ENCODE measurements at places on chromosomes 13 and 19.

- no peak for DNase-seq
Observed at GRCh38 chr19:58474997-58475713, 997 bp upstream of the ZNF446 start.

DNA sequence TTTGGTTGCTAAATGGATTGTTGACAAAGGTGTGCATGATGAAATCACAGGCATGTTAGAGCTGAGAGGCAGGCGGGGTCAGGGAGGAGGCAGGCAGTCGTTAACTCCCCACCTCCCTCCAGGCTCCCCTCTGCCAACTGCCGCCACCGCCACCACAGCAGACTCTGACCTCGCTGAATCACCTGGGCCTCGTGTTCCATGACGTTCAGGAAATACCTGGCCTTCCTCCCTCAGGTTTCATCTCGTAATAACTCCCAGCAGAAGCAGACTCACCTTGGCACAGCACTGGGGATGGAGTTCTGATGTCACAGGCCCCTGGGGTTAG is 198.5 kb downstream of the KATNAL1 start:
- DNase-seq: no peak

DNA sequence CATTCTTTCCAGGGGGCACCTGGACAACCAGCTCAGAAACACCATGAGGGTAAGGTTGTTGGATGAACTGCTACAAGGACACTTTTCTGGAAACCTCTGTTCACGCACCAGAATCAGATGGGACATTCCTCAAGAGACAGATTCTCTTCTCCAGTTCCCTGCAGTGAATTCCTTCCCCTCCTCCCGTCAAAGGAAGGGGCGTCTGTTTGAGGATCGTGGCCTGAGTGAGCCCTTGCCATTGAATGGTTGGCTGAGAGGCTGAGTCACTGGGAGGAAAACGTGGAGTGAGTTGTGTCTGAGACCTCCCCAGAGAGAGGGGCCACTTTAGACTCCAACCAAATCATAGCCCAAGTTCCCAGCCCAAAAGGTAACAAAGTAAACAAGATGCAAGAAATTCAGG is 79.4 kb upstream of the ZNF507 start:
- DNase-seq: no peak

DNA sequence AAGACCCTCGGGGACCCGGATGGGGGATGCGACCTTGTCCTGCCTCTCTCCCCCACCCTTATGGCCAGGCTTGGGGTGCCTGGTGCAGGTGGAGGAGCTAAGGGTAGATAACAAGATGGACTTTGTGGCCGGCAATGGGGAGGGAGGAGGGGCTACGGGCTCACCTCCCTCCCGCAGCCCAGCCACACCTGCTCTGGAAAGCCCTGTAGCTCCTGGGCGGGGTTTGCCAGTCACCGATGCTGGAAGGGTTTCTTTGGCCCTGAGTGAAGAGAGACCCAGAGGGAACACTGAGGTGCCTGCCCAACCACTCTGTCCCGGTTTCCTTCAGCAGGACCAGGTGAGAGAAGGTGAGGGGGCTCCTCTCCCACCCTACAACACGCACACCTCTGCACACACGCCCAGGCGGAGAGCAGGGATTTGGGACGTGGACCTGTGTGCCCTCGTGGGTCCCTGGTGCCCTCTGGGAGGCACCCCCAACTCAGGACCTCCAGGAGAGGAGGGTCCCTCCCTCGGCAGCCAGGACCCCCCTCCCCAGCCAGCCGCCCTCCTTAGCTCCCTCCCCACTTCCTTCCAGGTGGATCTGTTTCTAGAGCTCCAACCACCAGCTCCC is at the start of gene FUT2:
TSS of gene FUT2 (plus strand) at position 229 of the 610 bp plus-strand sequence. CDS start 6,986 bp downstream, outside the sequence.
- DNase-seq: no peak

DNA sequence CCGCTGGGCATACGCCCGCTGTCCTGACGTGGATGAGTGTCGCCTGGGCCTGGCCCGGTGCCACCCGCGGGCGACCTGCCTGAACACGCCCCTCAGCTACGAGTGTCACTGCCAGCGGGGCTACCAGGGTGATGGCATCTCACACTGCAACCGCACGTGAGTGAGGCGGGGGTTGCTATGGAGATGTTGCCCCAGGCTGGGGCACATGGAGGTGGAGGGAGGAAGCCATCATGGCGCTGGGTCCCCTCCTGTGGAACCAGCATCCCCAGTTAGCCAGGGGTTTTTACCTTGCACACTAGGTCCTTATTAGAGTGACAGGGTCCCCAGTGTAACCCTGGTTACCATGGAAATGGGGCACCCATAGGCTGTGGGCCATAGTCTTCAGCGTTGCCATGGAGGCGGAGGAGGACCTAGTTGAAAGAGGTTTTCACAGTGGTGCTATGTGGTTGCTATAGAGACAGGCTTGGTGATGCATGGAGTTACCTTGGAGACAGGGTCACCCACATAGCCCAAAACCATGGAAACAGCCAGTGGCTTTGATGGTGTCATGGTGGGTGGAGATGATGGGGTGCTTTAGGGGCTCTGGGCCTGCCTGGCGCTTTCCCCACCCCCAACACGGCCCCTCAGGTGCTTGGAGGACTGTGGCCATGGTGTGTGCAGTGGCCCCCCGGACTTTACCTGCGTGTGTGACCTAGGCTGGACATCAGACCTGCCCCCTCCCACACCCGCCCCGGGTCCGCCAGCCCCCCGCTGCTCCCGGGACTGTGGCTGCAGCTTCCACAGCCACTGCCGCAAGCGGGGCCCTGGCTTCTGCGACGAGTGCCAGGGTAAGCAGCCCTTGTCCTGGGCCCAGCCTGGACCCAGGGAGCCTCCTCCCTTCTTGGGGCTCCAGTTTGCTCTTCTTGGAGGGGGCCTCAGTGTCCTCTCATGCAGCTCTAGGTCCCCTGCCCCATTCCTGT is 27.1 kb downstream of the MEGF8 start:
- no peak for DNase-seq

DNA sequence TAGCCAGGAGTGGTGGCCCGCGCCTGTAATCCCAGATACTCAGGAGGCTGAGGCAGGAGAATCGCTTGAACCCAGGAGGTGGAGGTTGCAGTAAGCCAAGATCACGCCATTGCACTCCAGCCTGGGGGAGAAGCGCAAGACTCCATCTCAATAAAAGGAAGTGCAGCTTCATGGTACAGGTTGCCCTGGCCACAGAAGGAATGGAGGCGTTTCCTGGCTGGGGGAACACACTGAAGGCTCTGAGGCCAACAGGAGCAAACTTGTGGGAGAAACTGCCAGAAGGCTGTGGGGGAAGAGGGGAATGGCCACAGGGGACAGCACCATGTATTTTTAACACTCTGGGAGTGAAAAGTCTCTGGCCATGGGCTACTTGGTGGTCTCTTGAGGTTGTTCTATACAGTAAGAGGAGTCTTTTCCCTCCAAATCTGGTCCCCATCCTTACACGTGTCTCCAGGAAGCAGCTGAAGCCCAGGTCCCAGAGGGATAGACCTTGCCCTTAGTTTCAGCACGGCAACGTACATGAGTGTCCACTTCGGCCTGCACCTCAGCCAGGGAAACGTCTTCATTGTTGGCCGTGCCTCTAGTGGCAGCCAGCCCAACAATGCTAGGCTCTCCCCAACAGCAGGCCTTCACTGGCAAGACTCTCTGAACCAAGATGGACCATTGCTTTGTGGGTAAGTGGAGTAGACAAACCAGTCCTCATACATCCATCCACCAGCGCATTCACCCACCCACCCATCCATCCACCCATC is 7.4 kb downstream of the MICOS13 start:
- no peak for DNase-seq

- DNase-seq: no peak
Observed at GRCh38 chr13:98707281-98707999, 45.0 kb downstream of the SLC15A1 start.

DNA sequence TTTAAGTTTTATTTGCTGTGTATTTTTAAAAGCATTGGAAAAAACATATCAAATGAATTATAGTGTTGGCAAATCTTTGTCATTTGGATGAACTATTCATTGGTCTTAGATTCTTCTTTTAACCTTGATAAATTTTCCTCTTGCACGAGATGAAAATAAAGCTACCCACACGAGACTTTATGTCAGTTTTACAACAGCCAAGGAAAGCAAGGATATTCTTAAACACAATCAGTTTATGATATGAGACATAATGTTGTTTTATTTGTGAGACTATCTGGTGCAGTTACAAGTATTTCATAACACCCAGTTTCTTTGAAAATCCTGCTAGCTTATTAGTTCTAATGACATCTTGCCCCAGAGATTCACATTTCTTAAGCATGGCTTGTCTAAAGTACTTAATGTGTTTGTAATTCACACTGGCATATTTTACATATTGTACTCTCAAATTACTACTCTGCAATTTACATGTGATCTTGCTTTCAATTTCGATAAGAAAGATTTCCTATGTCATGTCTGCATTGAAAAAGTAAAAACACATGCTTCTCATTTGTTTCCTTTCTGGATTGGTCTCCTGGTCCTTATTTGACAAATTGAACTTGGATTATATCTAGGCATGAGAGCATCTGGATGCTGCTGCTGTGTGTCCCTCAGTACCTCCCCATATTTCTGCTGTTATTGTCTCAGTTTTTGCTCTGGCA is 955.5 kb upstream of the PCDH9 start:
- DNase-seq: no peak

DNA sequence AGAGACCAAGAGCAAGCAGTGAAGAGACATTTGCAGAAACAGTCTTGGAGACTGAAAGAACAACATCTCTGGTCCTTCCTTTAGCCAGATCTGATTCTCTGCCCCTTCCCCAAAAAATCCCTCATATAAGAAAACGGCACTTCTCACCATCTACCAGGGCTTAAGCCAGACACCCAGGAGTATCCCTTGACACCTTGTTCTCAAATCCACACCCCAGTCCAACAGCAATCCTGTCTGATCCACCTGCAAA is 1.7 kb upstream of the PLEKHG2 start:
- DNase-seq: no peak

DNA sequence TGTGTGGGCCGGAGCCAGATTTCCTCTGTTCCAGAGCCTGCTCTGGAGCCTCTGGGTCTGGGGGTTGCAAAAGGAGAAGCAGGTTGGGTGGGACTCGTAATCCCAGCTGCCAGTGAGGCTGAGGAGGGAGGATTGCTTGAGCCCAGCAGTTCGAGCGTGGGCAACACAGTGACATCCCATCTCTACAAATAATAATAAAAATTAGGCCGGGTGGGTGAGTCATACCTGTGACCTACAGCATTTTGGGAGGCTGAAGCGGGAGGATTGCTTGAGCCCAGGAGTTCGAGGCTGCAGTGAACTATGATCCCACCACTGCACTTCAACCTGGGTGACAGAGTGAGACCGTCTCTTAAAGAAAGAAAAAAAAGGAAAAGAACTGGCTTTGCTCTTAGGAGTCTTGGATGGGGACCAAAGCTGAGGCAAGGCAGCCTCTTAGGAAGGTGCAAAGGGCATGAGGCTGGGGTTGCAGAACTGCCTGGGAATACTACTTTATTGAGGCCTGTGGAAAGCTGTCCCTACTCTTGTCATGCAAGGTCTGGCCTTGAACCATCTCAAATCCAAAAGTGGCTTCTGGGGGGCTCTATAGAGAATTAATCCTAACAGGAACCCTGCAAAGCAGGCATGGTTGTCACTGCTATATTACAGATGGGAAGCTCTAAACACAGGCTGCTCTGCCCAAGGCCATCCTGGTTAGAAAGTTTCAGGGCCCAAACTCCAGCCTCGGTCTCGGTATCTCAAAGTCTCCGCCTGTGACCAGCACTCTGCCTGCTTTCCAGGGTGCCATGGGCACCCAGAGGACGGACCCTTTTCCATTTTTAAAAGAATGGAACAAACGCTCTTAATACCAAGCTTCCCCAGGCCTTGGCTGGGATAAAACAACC is 880 bp upstream of the C19orf12 start:
- no peak for DNase-seq

- DNase-seq: no peak
Observed at GRCh38 chr13:65710514-65710913, 1519.6 kb downstream of the PCDH9 start.

GRCh38 chr13:49400755-49401659 is 42.9 kb downstream of the CAB39L start:
- DNase-seq: no peak

- DNase-seq: no peak
Observed at GRCh38 chr13:27794921-27795717, 2.8 kb downstream of the GSX1 start.

- no peak for DNase-seq
Observed at GRCh38 chr13:60028021-60028420, 135.7 kb downstream of the DIAPH3 start.

DNA sequence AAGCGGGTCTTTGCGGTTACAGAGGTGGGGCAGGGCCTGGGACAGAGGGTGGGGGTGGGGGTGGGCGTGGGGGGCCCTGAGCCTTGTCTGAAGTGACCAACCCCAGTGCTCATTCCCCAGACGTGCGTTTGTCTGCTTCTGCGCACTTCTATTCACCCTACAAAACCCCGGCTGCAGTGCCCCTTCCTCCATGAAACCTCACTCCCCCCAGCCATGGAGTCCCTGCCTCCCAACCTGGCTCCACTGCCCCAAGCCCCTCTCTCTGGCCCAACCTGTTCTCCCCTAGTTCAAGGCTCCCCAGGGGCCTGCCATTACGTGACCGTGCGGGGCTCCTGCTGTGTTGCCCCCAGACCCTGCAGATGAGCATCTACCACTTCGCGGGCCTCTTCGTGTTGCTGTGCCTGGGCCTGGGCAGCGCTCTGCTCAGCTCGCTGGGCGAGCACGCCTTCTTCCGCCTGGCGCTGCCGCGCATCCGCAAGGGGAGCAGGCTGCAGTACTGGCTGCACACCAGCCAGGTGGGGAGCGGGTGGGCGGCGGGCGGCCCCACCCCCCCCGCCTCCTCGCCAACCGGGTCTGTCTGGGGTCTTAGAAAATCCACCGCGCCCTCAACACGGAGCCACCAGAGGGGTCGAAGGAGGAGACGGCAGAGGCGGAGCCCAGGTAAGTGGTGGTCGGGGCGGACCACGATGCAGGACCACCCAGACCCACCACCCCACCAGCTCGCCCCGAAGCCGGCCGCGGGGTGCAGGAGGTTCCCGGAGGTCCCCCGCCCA is 8.2 kb downstream of the GRIN3B start:
- no peak for DNase-seq

DNA sequence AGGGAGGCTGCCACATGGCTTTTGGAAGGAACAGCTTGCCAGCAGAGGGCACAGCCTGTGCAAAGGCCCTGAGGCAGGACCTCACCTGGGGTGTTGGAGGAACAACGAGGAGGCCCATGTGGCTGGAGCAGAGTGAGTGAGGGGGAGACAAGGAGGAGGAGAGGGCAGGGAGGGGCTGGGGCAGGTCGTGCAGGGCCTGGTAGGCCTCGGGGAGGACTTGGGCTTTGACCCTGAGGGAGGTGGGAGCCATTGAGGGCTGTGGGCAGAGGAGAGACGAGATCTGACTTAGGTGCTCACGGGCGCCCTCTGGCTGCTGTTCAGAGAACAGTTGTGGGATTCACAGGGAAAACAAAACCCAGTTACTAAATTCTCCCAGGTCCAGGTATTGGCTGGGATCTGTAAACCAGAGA is 25.2 kb downstream of the ZNRF4 start:
- DNase-seq: no peak

DNA sequence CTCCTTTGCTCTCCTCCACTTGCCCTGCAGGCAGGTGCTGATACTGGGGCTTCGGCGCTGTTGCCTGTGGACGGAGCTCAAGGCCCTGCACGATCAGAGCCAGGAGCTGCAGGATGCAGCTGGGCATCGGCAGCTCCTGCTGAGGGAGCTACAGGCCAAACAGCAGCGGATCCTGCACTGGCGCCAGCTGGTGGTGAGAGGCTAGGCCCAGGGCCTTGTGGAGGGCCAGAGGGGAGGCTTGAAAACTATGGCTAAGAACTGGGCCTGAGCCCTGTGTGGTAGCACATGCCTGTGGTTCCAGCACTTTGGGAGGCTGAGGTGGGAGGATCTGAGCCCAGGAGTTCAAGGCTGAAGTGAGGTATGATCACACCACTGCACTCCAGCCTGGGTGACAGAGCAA is 6.3 kb downstream of the HAUS5 start:
- no peak for DNase-seq

- DNase-seq: no peak
Observed at GRCh38 chr13:25253702-25254101, 33.6 kb downstream of the MTMR6 start.

Data from glomerular endothelial cell (primary cell).